Activated gamma-delta T cell (primary cell): ENCODE measurements at places on chromosomes 7 and 10.

GRCh38 chr10:70381471-70382421 lies 679 bp downstream of the LRRC20 start:
- no peak for DNase-seq

- DNase-seq: no peak
Measured at GRCh38 chr7:31550432-31550831, 36.5 kb downstream of the ITPRID1 start.

GRCh38 chr10:77511498-77512218 lies 126.0 kb downstream of the KCNMA1 start:
- no peak for DNase-seq

DNA sequence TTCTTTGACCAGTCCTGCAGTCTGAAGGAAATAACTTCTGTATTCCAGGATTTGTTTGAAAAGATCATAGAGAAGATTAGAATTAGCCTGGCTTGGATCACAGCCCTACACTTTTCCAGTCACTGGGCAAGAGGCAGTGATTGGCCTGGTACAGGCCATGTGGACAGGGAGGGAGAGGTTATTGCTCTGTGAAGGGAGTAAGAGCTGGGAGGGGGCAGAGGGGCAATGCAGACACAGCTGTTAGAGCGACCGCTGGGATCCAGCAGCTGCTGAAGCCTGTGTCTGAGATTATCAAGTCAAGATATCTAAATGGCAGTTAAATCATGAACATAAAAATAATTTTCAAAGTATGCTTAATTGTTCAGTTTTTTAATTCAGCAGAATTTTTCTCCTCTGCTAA lies 257.3 kb downstream of the SDK1 start:
- no peak for DNase-seq

DNA sequence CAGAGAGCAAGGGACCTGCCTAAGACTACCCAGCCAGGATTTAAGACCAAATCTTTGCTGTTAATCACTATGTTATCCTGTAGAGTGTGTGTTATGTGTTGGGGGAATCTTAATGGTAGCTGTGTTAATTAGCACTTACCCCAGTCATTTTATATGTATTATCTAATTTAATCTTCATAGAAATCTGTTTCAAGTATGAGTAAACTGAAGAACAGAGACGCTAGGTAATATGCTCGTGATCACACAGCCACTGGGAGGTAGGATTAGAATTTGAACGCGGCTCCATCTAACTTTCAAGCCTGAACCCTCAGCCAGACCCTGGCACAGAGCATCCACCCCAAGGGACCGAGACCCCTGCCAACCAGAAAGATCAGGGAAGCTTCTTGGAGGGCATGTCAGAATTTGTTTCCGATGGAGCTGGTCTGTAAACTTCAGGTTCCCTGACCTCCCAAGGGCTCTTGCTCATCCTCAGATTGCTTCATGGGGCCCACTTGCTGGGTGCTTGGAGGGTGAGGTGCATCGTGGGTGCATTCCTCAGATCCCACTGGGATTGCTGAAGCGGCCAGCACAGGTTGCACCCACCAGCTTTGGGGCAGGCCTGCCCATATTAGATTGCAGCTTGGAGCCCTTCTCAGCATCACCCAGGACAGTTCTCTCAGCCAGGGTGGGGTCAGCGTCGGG lies 105.0 kb downstream of the ZMIZ1 start:
- DNase-seq: no peak
